ENCODE measurements at places on chromosomes 4 and X. TPM values are rescaled to one million over a fixed set of nuclear protein-coding genes. Genes with fewer than 3 reads are reported as not detected.
A peak's percentile ranks its signal among the peaks of the same experiment; 100 is the strongest.

ADGRG4 gene
- polyA plus RNA-seq: 0.04 TPM

SULT1E1 gene
- polyA plus RNA-seq: 453 TPM

PASD1 gene
- not detected for polyA plus RNA-seq

TMEM31 gene
- 1.3 TPM for polyA plus RNA-seq

TMEM271 gene
- polyA plus RNA-seq: 0.09 TPM

NAP1L2 gene
- 3.1 TPM for polyA plus RNA-seq

UGT8 gene
- 69.5 TPM for polyA plus RNA-seq

- no peak for DNase-seq
Measured at GRCh38 chr4:620851-621261, 4.5 kb upstream of the PDE6B start.

DNA sequence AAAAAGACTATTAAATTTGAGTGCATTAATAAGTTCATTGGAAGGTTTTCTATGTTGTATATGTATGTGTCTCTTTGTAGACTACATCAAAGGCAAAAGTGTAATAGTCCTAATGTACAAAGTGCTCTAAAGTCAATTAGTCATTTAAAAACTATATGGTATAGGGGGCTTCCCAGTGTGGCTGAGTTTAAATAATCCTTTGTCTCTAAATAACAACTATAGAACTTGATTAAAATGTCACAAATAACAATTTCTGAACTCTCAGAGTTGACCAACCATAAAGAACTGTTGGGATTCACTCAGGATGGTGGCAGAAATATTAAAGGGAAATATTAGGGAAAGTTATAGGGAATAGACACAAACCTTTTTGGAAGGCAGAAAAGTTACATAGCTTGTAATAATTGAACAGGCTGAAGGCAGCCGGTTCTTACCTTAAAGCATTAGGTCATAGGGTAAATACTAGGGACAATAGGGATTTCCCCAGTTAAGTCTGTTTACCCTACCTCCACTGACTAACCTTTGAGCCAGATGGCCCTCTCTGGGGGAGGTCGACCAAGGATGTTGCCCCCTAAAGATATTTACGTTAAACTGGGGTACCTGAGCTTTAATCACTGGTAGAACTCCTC, 1054.2 kb downstream of the ARAP2 start:
- DNase-seq: no peak

- DNase-seq: no peak
Measured at GRCh38 chr4:112916868-112917267, 132.6 kb upstream of the ANK2 start.

- DNase-seq: no peak
Measured at GRCh38 chr4:143431526-143432257, 81.8 kb upstream of the SMARCA5 start.

- no peak for DNase-seq
Measured at GRCh38 chr4:110840221-110840654, 217.4 kb upstream of the PITX2 start.

GRCh38 chr4:160423879-160424451, 1321.1 kb downstream of the RAPGEF2 start:
- DNase-seq: no peak

DNA sequence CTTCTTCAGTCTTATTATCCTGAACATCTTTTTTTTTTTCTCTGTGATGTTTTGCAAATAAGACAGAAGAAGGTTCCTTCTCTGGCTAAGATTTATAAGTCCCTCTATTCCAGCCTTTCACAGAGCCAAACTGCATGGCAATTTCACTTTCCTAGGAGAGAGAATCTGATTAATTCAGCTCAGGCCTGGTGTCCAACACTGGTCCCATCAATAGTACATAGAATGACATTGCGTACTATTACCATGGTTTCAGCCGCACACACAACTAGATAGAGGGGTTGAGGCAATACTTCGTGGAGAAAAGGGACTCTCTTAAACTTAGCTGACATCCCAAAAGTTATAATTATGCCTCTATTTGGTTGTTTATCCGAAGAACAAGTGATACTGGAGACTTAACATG, 18.5 kb downstream of the DCAF8L2 start:
- no peak for DNase-seq

DNA sequence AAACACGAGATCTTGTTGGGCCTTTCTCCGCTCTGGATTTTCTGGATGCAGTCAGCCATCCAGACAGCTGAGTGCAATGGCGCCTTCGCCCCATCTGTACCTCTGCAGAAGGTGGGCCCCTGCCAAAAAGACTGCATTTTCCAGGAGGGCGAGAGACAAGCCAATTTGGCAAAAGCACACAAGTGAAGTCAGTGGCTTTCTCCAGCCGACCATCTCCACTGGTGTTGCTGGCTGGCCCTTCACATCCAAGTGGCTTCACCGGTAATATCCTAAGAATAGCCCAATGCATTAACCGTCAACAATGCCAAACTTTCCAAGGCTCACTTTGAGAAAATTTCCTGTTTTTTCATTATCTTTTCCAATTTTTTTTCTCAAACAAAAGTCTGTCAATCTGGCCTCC, 96.2 kb upstream of the MXRA5 start:
- no peak for DNase-seq

DNA sequence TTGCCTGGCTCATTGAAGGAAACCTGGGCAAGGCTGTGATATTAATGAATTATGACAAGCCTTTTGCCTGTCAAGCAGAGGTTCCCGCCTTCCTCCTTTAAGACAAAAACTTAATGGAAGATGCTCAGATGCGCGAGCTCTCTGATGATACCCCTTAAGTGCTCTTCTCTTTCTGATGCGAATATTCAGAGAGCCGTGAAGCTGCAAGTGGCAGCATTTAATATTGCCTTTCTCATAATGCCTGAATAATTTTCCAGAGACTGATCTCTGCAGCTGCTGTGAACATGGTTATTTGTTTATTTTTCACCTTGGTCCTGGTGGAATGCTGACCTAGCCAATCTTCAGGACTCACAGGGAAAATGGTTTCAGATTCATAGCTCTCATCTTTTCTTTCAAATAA, 251.8 kb downstream of the TENM3 start:
- no peak for DNase-seq

GRCh38 chr4:69984030-69984443, 11.7 kb upstream of the STATH start:
- peak; percentile 18 for DNase-seq

DNA sequence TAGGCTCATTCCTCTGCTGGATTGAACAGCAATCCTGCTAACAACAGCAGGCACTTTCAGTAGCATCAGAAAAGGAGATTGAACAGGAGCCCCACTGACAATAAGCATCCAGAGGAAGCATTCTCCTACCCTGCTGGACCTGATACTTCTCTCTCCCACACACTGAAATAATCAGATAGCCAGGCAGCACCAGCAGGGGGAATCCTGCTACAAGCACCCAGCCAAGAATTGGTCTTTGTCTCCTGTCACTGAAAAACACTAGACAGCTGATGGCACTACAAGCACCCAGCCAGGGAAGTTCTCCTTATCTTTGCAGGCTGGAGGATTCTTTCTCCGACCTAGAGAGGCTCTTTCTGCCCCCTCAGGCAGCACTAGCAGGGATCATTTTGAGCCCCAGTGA, 444.3 kb upstream of the GRIA3 start:
- DNase-seq: no peak

DNA sequence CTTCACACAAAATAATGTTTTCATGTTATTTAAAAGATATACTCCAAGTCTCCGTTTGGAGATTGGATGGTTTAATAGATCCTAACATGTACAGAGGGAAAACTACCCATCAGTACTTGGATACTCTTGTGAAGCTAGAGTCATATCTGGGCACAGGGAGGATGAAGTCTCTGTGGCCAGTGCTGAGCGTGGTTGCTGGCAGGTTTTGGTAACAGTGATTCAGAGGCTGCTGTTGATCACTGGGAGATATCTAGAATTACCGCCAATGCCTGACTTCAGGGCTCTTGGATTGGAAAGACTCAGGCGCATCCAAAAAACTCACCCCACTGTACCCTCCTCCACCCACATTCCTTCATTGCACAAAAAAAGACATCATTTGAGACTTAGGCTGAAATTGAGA, 107.2 kb upstream of the PGRMC2 start:
- no peak for DNase-seq

Measured in left renal pelvis (tissue), 4 donors.